ENCODE measurements at places on chromosomes 5 and 9.

DNA sequence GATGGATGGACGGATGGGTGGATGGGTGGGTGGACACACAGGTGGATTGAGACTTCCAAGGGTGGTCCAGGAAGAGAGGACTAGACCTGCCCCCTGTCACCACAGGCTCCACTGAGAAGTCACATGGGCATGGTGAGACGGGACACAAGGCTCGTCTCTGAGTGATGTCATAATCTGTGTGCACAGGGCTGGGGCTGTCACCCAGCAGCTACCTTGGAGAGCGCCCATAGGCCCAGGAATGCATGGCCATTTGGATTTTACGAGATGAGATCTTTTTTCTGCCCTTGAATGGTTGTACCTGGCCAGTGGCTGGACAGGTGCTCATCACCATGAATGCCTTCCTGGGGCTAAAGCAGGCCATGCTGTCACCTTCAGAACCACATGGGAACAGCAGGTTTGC, 3.1 kb downstream of the OLFM1 start:
- peaks cover 52% of the 10 kb centered on the region for H3K27me3 ChIP-seq
- H3K36me3 ChIP-seq, result no peaks in the 10 kb centered on the region
- H3K4me3 ChIP-seq, result no peak overlapping the region

DNA sequence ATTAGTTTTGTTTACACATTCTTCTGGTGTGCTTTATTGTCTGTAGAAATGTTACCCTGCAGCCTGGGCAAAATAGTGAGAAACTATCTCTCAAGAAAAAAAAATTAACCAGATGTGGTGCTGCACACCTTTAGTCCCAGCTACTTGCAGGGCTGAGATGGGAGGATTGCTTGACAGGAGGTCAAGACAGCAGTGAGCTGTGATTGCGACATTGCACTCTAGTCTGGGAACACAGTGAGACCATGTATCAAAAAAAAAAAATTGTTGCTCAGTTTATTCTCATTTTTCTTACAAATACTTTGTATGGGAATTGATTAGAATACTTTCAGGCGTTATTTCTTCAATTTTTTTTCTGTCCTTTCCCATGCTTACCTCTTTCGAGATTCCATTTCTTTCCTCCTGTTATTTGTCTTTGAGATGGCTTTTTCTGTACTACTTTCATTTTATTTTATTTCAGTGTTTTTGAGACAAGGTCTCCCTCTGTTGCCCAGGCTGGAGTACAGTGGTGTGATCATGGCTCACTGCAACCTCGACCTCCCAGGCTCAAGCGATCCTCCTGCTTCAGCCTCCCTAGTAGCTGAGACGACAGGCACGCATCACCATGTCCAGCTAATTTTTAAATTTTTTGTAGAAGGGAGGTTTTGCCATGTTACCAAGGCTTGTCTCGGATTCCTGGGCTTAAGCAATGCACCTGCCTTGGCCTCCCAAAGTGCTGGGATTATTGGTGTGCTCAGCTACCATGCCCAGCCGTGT, 24.9 kb downstream of the TENT2 start:
- H3K27me3 ChIP-seq, result no peaks in the 10 kb centered on the region
- H3K4me3 ChIP-seq, result no peak overlapping the region
- no peak overlapping the region for H3K27ac ChIP-seq
- DNase-seq, result no peak
- peaks cover 26% of the 10 kb centered on the region for H3K36me3 ChIP-seq

GRCh38 chr5:172849606-172850453, 15.8 kb downstream of the ERGIC1 start:
- no peak overlapping the region for H3K4me3 ChIP-seq
- no peak overlapping the region for H3K27ac ChIP-seq
- no peaks in the 10 kb centered on the region for H3K27me3 ChIP-seq
- no peak for DNase-seq

- no peaks in the 10 kb centered on the region for H3K4me1 ChIP-seq
- H3K27ac ChIP-seq, result no peak overlapping the region
- DNase-seq, result no peak
Observed at GRCh38 chr9:13213337-13213736, 66.2 kb downstream of the MPDZ start.

GRCh38 chr9:101054657-101055056, 26.1 kb downstream of the PLPPR1 start:
- peaks cover 23% of the 10 kb centered on the region for H3K4me1 ChIP-seq
- H3K27me3 ChIP-seq, result no peaks in the 10 kb centered on the region
- peak overlapping the region; percentile 0 for H3K4me3 ChIP-seq
- peak; percentile 68 for DNase-seq

GRCh38 chr9:8627976-8628679, 828.5 kb upstream of the DMAC1 start:
- no peak overlapping the region for H3K4me3 ChIP-seq
- no peaks in the 10 kb centered on the region for H3K27me3 ChIP-seq
- DNase-seq, result peak; percentile 44
- H3K4me1 ChIP-seq, result peaks cover 25% of the 10 kb centered on the region
- H3K36me3 ChIP-seq, result no peaks in the 10 kb centered on the region

DNA sequence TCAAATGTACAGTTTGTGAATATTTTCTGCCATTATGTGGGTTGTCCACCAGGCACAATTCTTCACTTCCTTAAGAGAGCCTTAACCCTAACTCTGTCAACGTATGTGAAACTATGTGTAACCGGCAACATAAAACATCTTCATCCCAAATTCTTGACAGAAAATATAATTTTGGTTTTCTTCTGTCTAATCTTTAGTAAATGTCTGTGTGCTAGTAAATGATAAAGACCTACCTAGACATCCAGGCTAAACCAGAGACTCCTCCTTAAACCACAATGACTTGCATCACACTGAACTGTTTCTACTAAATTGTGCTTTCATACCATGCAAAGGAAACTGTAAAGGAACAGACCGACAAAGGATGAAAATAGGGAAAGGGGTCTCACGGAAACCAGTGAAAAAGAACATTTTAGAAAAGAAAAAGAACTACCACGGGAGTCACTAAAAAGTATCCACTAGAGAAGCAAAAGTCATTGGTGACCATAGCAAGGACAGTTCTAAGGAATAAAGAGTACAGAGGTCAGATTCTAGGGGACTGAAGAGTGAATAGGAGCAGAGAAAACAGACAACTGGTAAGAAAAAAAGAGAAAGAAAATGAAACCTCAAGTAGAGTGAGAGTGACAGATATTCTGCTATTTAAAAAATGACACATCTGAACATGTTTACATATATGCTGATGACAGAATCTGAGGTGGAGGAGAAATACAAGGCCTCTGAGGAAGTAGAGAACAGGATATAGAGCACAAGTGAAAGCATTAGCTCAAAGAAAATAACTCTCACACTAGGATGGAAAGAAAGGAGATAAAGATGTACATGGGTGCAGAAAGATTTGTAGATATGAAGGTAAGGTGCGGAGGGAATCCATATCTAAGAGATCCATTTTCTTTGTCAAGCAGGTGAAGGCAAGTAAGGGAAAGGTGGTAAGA, 49.4 kb downstream of the FNIP1 start:
- H3K36me3 ChIP-seq, result peaks cover 6% of the 10 kb centered on the region
- DNase-seq, result no peak
- no peak overlapping the region for H3K27ac ChIP-seq
- H3K4me3 ChIP-seq, result no peak overlapping the region
- no peaks in the 10 kb centered on the region for H3K4me1 ChIP-seq
- H3K27me3 ChIP-seq, result no peaks in the 10 kb centered on the region

DNA sequence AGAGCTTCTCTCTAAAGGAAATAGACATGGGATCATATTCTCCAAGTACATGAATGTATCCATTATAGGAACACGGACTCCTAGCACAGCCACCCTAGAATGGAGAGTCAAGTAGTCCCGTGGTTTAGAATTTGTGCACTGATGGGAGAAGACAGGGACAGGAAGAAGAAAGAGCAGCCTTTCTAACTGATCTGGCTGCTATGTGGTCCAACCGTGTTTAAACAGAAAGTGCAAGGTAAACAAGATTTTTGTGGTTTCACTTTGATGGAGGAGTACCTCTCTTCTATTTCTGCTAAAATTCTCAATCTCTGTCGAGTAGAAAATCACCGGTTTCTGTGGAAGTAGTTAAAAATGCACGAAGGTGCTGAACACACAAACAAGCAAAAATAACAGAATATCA, 171.3 kb downstream of the ST8SIA4 start:
- DNase-seq, result no peak
- H3K27me3 ChIP-seq, result no peaks in the 10 kb centered on the region
- H3K4me1 ChIP-seq, result no peaks in the 10 kb centered on the region
- H3K36me3 ChIP-seq, result no peaks in the 10 kb centered on the region
- H3K27ac ChIP-seq, result no peak overlapping the region

- no peaks in the 10 kb centered on the region for H3K27me3 ChIP-seq
- no peaks in the 10 kb centered on the region for H3K4me1 ChIP-seq
- H3K4me3 ChIP-seq, result no peak overlapping the region
Observed at GRCh38 chr9:12748016-12748415, 26.8 kb upstream of the LURAP1L start.

- H3K36me3 ChIP-seq, result no peaks in the 10 kb centered on the region
- no peak for DNase-seq
- no peak overlapping the region for H3K27ac ChIP-seq
- H3K27me3 ChIP-seq, result no peaks in the 10 kb centered on the region
Observed at GRCh38 chr9:96524764-96525163, 74.8 kb downstream of the HABP4 start.

DNA sequence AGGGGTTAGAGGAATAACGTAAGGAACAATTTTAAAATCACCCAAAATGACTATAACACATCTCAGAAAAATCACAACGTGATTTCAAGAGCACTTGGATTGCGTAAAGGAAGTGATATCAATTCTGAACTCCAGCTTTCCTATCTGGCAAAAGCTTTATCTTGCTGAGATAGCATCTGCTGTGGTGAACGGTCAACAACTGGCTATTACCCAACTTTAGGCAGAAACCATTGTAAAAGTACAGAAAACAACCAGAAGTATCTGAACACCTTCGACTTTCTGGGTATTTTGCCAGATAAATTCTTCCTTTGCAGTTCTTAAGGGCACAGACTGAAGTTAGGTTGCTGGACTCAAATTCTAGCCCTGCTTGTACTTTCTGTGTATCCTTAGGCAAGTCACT, 9.2 kb downstream of the ABLIM3 start:
- no peaks in the 10 kb centered on the region for H3K4me1 ChIP-seq
- H3K27me3 ChIP-seq, result no peaks in the 10 kb centered on the region
- H3K4me3 ChIP-seq, result no peak overlapping the region
- H3K36me3 ChIP-seq, result no peaks in the 10 kb centered on the region
- H3K27ac ChIP-seq, result no peak overlapping the region

GRCh38 chr5:77923666-77924065, 147.5 kb upstream of the TBCA start:
- no peaks in the 10 kb centered on the region for H3K27me3 ChIP-seq
- DNase-seq, result no peak

GRCh38 chr5:170382790-170383189, 6.4 kb downstream of the KCNMB1 start:
- no peak overlapping the region for H3K27ac ChIP-seq
- H3K4me3 ChIP-seq, result no peak overlapping the region
- DNase-seq, result no peak
- H3K4me1 ChIP-seq, result peaks cover 8% of the 10 kb centered on the region
- no peaks in the 10 kb centered on the region for H3K36me3 ChIP-seq

GRCh38 chr5:108557686-108558085, 175.8 kb upstream of the FBXL17 start:
- H3K27me3 ChIP-seq, result no peaks in the 10 kb centered on the region
- H3K36me3 ChIP-seq, result no peaks in the 10 kb centered on the region
- H3K27ac ChIP-seq, result no peak overlapping the region
- DNase-seq, result no peak

GRCh38 chr5:158234323-158235158, 375.6 kb upstream of the CLINT1 start:
- no peaks in the 10 kb centered on the region for H3K36me3 ChIP-seq
- no peak overlapping the region for H3K27ac ChIP-seq
- peaks cover 17% of the 10 kb centered on the region for H3K4me1 ChIP-seq
- no peaks in the 10 kb centered on the region for H3K27me3 ChIP-seq
- DNase-seq, result peak; percentile 38

DNA sequence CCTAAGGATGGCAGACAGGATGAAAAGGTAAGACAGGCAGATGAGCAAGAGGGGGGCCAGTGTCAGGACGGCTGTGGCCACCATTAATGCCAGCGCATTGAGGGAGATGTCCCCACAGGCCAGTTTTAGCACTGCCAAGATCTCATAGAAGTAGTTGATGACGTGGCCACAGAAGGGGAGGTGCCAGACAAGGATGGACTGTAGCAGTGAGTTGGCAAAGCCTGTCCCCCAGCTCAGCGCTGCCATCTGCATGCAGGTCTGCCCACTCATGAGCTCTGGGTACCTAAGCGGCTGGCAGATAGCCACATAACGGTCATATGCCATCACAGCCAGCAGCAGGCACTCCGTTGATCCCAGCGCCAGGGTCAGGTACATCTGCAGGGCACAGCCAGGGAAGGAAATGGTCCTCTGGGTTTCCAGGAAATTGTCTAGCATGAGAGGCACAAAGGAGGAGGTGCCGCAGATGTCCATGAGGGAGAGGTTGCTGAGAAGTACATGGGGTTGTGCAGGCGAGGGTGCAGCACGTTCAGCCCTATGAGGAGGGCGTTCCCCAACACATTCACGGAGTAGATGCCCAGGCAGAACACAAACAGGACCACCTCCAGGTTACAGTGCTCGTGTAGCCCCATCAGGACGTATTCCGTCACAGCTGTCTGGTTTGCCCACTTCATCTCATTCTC, 10.8 kb downstream of the OR13J1 start:
- no peaks in the 10 kb centered on the region for H3K4me1 ChIP-seq
- DNase-seq, result no peak
- no peaks in the 10 kb centered on the region for H3K36me3 ChIP-seq
- H3K27ac ChIP-seq, result no peak overlapping the region
- peaks cover 4% of the 10 kb centered on the region for H3K27me3 ChIP-seq

- no peak overlapping the region for H3K4me3 ChIP-seq
- H3K4me1 ChIP-seq, result no peaks in the 10 kb centered on the region
- no peaks in the 10 kb centered on the region for H3K36me3 ChIP-seq
- DNase-seq, result no peak
Observed at GRCh38 chr9:110016340-110016739, 191.6 kb downstream of the C9orf152 start.

- no peaks in the 10 kb centered on the region for H3K27me3 ChIP-seq
- H3K4me1 ChIP-seq, result peaks cover 4% of the 10 kb centered on the region
- no peak for DNase-seq
- H3K36me3 ChIP-seq, result no peaks in the 10 kb centered on the region
- no peak overlapping the region for H3K27ac ChIP-seq
Observed at GRCh38 chr5:65802080-65802479, 80.1 kb downstream of the NLN start.

- no peaks in the 10 kb centered on the region for H3K27me3 ChIP-seq
- H3K4me3 ChIP-seq, result no peak overlapping the region
- H3K4me1 ChIP-seq, result no peaks in the 10 kb centered on the region
- no peak for DNase-seq
Observed at GRCh38 chr5:6187501-6187900, 190.8 kb downstream of the MED10 start.

GRCh38 chr5:72226950-72227349, 93.1 kb downstream of the MRPS27 start:
- H3K4me3 ChIP-seq, result no peak overlapping the region
- no peaks in the 10 kb centered on the region for H3K27me3 ChIP-seq
- H3K36me3 ChIP-seq, result peaks cover 8% of the 10 kb centered on the region
- no peak overlapping the region for H3K27ac ChIP-seq
- DNase-seq, result no peak
- H3K4me1 ChIP-seq, result no peaks in the 10 kb centered on the region

- H3K4me3 ChIP-seq, result no peak overlapping the region
- peaks cover 22% of the 10 kb centered on the region for H3K36me3 ChIP-seq
- no peaks in the 10 kb centered on the region for H3K27me3 ChIP-seq
- DNase-seq, result peak; percentile 62
- H3K4me1 ChIP-seq, result no peaks in the 10 kb centered on the region
- peak overlapping the region; percentile 39 for H3K27ac ChIP-seq
Observed at GRCh38 chr9:27548055-27548741, 18.6 kb upstream of the MOB3B start.

- DNase-seq, result no peak
- no peaks in the 10 kb centered on the region for H3K4me1 ChIP-seq
- H3K4me3 ChIP-seq, result no peak overlapping the region
- no peak overlapping the region for H3K27ac ChIP-seq
Observed at GRCh38 chr5:61186634-61187033, 24.4 kb upstream of the SMIM15 start.
